ENCODE measurements at places on chromosomes 6 and 20. TPM values are rescaled to one million over a fixed set of nuclear protein-coding genes. Genes with fewer than 3 reads are reported as not detected.

Gene PHIP
- 2.4 TPM for total RNA-seq

Gene PRSS35
- 0.07 TPM for total RNA-seq

Gene BACH2
- total RNA-seq: 0.64 TPM

Gene FITM2
- 8.7 TPM for total RNA-seq

Gene XKR7
- total RNA-seq: not detected

Gene TOX2
- 8.5 TPM for total RNA-seq

Gene TFAP2A
- total RNA-seq: 11.9 TPM
